ENCODE measurements at places on chromosomes 2 and 18.

DNA sequence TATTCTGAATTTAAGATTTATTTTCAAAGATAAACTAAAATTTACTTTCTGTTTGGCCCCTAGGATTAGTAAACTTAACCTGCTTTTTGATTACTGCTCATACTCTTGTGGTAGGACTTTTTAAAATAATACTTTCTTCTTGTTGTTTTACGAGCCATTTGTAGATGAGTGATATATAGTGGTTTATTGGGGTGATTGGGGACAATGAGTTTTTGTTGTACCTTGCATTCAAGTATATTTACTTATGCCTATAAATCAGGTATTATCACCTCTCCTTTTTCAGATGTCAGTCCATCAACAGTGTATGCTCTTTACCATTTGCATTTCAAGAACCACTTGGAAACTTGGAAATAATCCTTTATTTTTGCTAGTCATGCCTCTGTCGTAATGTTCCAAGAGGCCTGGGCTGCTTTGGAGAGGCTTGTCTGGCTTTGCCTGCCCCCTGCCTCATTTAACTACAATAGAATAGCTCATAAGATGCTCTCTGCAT lies 131.3 kb downstream of the COMMD1 start:
- DNase-seq = no peak

- DNase-seq = no peak
Observed at GRCh38 chr2:240896871-240897692, 1.1 kb upstream of the MAB21L4 start.

DNA sequence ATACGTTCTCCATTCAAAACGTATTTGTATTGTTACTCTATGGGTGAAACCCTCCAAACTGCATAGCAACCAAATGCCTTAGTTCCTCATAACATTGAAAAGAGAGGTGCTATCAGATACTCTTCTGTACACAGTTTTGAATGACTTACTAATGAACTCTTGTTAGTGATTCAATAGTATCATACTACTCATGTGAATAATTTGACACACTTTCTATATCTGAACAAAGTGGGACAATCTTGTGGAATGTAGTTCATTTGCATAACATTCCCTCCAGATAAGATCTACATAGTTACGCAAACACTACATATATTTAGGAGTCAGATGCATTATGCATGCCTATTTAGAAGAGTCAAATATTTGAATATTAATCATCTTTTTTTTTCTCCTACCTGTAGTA lies 232.0 kb upstream of the NRXN1 start:
- no peak for DNase-seq

DNA sequence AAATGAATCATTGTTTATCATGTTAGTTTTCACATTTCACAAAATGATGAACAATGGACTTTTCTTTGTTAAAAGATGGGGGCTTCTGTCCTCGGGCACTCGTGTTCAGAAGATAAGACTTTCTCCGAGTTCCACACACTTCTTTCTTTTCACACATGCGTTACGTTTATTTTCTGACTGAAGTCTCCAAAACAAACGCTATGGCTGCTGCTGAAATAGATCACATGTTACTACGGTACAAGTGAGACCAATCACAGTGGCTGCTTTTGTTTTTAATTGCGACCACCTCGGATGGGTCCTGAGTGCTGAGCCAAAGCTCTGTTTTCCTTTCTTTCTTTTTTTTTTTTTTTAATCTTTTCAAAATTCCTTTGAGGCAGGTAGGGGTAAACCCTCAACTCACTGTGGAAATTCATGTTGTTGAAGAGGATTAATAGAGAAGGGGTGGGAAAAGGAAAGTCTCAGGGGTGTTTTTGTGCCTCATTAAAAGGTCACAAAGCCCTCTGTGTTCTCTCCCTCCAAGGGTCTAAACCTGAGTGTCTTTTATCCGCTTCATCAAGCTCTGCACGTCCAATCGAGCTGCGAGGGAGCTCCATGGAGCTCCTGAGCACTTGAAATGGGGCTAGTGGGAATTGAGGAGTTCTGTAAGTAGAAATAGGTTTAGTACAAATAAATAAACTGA lies 48.2 kb downstream of the ARL4C start:
- DNase-seq = no peak

GRCh38 chr2:180012523-180012922 lies 5.4 kb upstream of the CWC22 start:
- no peak for DNase-seq

GRCh38 chr18:54737986-54738385 lies 90.3 kb upstream of the RAB27B start:
- DNase-seq = no peak

GRCh38 chr2:54879032-54879431 lies 155.6 kb downstream of the EML6 start:
- DNase-seq = no peak

GRCh38 chr2:155281907-155282306 lies 583.4 kb downstream of the KCNJ3 start:
- DNase-seq = no peak

GRCh38 chr2:47719099-47719498 lies 63.8 kb upstream of the MSH6 start:
- DNase-seq = no peak

DNA sequence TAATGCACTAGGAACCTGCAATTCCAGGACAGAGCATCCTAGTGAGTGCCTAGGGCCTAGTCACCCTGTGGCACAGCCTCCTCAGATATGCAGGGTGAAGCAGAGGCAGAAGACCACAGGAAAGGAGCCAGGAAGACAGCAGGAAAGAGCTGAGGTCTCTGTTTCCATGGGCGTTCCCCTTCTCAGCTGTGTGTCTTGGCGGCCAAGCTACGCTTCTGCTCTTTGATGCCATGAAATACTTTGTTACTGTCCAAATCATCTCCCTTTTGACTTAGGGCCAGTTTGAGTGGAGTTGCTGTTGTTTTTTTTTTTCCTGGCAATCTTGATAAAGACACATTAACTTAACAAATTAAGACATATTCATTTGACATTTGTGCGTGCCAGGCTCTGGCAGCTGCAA lies 67.3 kb downstream of the APOB start:
- no peak for DNase-seq

- no peak for DNase-seq
Observed at GRCh38 chr2:144890828-144891227, 370.9 kb upstream of the ZEB2 start.

- no peak for DNase-seq
Observed at GRCh38 chr2:30636311-30636710, 170.9 kb downstream of the CAPN13 start.

GRCh38 chr2:175889701-175890302 lies 112.3 kb downstream of the LNPK start:
- DNase-seq = no peak

DNA sequence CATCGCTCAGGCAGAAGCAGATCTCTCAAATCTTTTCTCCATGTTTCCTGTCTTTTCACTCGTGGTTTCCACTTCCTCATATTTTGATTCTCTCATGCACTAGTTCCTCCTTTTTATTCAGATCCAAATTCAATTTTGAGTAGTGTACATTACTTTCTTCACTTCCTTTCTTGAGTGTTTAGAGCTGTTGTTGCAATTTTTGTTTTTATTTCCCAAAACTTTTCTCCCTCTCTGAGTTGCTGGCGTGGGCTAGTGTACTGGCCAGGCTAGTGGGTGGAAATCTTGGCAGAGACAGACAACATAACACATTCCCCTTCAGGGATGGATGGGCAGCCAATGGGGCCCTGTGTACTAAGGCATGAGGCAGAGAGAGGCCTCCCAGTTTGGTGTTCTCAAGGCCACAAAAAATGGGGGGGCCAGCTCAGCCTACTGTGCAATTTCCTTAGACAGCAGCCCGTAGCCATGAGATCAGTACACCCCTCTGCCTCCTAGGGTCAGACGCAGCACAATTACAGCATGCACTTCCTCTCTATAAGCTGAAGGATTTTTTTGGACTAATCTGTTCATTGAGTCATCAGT lies 145.1 kb upstream of the PID1 start:
- no peak for DNase-seq

GRCh38 chr2:124145982-124146381 lies 120.9 kb downstream of the CNTNAP5 start:
- no peak for DNase-seq

DNA sequence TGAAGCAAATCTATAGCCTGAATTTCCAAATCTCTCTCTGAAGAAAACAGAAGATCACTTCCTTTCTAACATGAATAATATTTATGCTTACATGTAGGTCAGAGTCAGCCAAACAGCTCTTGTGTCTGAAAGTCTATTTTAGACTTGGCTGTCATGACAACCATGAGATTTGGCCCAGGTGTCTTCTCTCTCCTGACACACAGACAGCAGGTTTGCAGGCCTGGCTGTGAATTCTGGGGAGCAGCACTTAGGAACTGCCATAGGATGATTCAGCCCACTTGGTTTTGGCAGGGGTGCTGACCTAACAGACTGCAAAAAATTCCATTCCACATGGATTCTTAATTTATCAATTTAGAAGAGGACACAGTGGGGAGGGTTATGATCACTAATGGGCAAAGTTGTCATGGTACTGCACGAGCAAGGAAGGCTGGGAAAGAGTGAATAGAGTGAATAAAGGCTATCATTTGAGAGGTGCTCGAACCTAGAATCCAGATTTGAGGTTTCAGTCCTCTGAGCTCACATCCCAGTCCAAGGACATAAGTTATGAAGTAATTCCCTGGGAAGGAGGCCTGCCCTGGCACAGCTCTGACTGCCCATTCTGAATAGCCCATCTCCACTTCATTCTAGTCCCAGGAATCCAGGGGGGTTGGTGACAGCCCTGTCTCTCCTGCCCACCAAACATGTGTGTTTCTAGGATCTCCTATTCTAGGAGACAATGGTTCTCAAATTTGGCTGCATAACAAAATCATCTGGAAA lies 453.9 kb upstream of the TRIB2 start:
- DNase-seq = no peak

DNA sequence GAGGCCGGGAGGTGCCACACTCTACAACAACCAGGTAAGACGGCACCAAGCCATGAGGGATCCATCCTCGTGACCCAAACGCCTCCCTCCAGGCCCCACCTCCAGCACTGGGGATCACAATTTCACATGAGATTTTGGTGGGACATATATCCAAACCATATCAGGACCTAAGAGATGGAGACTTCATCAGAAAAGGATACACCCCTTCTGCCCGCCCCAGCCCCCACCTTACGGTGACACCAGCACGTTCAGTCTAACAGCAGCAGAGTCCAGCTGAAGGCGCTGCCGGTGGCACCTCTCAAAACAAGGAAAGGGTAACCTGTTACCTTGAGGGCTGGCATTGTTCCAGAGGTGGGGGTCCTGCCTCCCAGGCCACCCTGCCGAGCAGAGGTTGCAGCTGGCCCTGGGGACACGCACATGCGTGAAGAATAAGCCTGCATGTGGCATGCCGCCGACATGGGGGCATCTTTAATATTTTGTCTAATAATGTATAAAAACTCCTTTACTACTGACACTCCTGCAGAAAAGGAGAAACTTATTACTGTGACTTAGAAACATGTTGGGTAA lies 154.4 kb downstream of the GALR1 start:
- DNase-seq = no peak

- DNase-seq = no peak
Observed at GRCh38 chr2:42048299-42049220, 739 bp downstream of the PKDCC start.

DNA sequence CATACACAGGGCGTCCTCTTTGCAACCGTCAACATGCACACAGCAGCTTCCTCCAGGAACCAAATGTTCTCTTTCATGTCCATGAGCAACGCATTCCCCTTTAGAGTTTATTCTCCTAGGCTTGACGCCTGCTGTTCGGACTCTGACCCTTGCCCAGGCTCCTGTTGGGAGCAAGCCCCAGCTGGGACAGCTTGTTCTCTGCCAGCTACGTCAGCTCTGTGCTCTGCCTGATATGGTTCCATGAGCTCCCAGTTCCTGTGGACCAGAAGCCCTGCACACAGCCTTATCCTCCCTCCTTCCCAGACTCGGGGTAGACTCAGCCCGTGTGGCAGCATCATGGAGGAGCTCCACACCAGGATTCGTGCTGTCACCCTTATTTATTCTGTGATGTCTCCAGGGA lies 253.1 kb upstream of the PXDN start:
- DNase-seq = no peak

GRCh38 chr2:190432567-190433231 lies 24.5 kb downstream of the MFSD6 start:
- no peak for DNase-seq

DNA sequence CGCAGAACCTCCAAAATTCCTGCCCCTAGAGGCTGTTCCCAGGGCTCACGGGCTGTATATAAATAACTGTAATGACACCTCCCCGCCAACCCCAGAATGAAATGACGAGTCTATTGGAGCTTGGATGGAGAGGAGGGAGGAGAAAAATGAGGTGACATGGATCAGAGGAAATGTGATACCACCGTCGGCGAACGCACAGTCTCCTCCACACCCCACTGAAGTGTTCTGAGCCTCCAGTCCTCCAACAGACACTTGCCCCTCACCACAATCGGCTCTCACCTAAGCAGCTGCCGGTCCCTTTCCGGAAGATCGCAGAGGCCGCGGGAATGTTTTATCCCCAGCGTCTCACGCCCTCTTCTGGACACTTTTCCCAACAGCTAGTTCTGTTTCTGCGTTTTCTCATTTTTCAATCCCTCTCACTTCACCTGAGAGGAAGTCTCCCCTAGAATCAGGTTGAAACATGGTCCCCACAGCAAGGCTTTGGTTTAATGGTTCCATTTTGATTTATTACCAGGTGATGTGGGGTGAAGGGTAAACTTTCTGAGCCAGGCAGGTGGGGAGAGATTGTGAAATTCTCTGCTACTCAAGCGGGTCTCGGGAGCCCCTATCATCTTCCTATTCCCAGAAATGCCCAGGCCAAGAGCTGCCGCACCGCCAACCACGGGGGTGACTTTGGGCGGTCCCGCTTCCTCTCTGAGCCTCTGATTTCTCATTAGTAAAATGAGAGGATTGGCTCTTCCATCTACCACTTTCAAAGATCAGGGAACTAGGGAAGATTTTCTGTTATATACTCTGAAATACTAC lies 9.1 kb upstream of the MYO5B start:
- no peak for DNase-seq

DNA sequence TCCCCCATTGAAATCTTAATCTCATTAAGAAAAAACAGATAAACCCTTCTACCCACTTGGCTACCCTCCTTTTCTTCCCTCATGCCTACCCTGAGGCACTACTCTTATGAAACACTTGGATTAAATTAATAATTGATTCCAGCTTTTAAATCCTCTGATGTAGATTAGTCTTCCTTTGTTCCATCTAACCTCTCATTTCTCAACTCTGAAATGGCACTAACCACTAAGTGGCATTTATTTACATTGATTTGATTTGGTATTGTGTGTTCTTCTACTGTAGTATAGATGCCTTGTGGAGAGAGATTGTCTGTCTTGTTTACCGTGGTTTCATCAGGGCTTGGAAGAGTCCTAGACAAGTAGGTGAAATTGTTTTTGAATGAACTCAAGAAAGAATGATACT lies 26.7 kb downstream of the ITGA4 start:
- no peak for DNase-seq

DNA sequence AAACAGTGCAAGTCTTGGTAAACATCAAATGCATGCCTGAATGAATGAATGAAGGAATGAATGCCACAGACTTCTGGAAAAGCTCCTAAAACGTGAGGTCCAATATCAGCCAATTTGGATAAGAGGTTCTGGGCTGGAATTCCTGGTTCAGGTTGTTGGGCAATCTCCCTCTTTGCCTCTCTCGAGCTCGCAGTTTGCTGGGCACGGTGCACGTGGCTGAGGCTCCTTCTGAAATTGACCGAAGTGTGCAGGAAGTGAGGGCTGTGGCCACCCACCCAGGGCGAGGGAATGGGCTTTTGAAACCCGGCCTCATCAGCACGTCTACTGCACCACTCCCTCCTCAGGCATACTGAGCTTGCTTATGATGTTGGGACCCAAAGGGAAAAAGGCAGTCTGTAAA lies 288.8 kb upstream of the HS6ST1 start:
- DNase-seq = no peak

Data from stimulated activated CD4-positive, alpha-beta T cell treated with anti-CD3 and anti-CD28 coated beads, Interleukin-1b, Interleukin-23, amount 100 ng/mL, for 4 hours (primary cell).